ENCODE measurements at places on chromosomes 1 and 21.

DNA sequence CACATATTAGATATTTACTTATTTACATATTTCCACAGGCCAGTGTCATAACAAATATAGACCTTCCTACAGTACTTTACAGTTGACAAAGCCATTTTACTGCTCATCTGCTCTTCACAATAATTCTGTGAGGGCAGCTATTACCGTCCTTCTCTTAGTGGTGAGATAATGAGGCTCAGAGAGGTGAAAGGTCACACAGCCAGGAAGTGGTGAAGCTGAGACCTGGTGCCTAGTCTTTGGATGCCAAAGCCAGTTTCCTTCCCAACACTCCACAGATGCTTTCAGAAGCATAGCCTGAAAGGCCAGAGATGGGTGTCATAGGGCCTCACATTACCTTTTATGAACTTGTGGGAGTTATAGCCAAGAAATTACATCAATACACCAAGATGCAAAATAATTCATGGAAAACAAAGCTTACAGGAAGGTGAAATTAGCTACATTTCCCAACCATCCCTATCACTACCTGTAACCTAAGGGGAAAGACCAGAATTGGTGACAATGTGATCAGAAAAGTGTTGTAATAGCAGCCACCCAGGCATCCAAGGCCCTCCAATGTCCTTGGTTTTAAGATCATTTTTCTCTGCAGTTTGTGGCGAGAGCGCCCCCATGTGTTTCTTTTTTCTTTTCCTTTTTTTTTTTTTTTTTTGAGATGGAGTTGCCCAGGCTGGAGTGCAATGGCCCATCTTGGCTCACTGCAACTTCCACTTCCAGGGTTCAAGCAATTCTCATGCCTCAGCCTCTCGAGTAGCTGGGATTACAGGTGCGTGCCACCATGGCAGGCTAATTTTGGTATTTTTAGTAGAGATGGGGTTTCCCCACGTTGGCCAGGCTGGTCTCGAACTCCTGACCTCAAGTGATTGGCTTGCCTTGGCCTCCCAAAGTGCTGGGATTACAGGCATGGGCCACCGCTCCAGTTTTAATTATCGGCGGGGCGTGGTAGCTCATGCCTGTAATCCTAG lies 26.5 kb upstream of the RPL11 start:
- DNase-seq, result peak; percentile 81

DNA sequence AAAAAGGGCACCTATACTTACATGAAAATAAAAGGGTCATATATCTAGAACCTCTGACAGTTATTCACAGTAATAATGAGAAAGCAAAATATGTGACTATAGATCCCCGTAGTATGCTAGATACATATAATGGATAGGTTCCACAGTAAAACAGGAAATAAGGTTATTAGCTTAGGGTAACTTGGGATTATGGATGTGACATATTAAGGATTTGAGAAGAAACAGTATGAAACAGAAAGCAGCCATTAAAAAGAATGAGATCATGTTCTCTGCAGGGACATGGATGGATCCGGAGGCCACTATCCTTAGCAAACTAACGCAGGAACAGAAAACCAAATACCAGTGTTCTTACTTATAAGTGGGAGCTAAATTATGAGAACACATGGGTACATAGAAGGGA lies 1547.3 kb downstream of the BRINP3 start:
- DNase-seq, result no peak

- no peak for DNase-seq
These were observed 60.3 kb upstream of the LRRC8D start for GRCh38 chr1:89760496-89760895.

- DNase-seq, result no peak
These were observed 114.5 kb downstream of the KIAA0319L start for GRCh38 chr1:35442734-35443133.

DNA sequence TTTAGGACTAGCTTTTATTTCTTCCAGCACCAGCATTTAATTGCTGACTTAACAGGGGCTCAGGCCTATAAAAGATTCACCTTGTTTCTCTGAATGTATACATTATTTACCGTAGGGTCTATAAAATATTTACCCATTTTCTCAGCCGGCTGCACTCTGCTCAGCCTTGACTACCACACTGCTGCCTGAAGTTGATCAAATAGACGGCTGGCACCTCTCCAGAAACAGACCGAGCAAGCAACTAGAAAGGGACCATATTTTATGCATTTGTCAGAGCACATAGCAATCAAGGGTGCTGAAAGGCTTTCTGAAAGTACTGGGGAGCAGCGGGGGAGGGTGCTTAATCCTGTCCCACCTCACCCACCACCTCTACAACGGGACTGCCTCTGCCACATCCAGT lies 64.7 kb upstream of the FGGY start:
- DNase-seq, result no peak

DNA sequence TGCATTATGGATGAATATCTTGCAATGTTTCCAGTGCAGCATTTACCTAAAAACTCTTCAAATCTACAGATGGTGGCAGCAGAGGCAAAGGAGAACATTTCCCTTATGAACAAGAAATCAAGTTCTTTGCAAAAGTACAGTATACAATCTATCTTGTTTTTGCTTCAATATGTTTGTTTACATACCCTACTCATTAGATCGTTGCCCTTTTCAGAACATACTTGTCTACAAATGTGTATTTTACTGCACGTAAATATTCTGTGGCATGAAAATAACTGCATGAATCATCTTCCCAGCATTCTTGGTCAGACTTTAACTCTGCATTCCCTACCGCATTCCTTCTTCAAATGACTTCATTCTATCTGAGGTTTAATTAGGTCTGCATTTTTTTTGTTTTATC lies 212.7 kb downstream of the ZP4 start:
- no peak for DNase-seq

- DNase-seq, result no peak
These were observed 45.1 kb upstream of the EPS15 start for GRCh38 chr1:51564124-51564523.

DNA sequence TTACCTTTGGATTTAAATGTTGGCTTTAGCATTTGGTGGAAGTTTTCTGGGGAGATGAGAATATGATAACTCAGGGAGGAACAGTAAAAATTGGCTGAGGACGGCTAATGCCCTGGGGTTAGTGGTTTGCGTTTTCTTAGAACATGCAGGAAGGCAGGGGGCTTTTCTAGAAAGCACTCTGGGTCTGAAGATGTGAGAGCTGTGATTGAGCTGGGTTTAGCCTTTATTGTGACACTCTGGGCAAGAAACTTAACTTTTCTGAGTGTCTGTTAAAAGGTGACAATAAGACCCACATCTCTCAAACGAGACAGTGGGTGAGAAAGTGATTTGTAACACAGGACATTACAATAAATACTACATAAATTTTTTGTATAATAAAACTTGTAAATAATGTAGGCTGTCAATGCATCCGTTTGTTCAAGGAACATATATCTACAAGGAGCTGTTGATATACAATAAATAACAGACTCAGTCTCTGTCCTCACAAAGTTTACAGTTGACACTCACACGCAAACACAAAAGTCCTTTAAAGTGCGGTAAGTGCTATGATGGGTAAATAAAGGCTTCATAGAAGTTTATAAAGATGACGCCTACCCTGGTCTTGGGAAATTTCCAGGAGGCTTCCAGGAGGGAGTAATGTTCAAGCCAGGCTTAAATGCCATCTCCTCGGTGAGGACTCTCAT lies 49.5 kb upstream of the MRPS6 start:
- no peak for DNase-seq

DNA sequence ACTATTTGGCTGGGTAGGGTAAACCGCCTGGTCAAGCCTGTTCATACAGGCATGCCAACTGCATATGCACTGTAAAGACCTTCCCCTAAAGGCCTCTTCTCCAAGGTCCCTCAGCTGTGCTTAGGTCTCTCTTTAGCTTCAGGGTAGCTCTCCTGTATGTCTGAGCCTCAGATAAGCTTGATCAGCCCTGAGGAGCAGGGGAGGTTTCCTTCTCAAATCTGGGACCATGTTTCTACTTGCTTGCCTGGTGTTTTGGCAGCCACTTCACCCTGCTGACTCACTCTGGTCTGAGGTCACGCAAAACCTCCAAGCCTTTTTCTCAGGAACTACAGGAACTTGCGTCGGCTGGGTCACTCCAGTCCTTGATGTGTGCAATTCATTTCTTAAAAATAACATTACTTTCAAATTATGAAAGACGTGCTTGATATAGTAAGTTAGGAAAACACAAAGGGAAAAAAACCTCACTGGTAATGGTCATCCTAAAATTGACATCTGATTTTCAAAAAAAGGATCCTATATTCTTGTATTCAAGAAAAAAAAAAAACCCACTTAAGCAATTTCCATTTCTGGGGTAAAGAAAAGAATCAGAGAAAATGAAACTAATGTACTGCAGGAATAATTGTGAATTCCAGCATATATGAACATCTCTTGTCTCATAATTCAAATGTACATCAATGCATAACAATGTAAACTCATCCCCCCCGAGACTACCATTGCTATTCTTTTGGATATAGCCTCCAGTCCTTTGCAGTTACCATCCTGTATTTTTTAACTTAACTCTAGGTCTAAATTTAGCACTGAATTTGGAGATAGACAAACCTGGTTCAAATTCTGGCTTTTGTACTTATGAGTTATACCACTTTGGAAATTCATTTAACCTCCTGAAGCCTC lies 24.8 kb upstream of the RNF19B start:
- no peak for DNase-seq

- no peak for DNase-seq
These were observed 275.8 kb downstream of the VAV3 start for GRCh38 chr1:107689159-107689558.

- DNase-seq, result no peak
These were observed 1.5 kb downstream of the KIRREL1 start for GRCh38 chr1:157994704-157995582.

- no peak for DNase-seq
These were observed 82.0 kb downstream of the UBE4B start for GRCh38 chr1:10114746-10115145.

- no peak for DNase-seq
These were observed 463.4 kb downstream of the CAMTA1 start for GRCh38 chr1:7248549-7249199.

DNA sequence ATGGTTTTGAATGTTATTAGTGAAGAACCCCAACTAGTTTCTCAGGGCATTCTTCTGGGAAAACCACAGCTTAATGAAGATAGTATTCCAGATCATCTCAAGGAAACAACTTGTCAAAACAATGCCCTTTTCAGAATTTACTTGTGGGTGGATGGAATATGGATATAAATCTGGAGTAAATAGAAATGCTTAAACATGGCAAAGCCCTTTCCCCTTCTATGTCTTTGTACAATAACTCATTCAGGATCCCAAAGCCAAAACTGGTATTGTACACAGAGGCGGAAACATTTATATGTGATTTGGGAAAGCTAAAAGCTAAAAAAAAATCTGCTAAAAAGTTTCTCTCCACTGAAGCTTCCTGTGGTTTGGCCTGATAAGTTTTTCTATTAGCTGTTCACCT lies 55.5 kb upstream of the RGS5 start:
- DNase-seq, result no peak

DNA sequence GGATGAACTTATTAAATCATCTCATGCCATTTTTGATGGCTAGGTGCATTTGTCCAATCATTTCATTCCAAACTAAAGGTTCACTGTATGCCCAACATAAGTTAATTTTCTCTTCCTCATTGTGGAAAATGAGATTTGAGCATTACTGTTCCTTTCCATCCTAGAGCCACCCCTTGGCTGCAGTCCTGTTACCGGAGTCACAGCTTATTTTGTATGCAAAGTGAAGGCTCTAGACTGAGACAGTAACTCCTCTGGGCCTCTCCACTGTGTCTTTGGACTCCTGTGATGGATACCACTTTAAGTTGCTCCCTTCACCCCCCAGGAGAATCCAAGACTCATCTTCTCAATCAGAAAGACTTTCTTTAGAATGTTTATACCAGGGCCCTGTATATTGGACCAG lies 59.7 kb downstream of the FGGY start:
- DNase-seq, result no peak

DNA sequence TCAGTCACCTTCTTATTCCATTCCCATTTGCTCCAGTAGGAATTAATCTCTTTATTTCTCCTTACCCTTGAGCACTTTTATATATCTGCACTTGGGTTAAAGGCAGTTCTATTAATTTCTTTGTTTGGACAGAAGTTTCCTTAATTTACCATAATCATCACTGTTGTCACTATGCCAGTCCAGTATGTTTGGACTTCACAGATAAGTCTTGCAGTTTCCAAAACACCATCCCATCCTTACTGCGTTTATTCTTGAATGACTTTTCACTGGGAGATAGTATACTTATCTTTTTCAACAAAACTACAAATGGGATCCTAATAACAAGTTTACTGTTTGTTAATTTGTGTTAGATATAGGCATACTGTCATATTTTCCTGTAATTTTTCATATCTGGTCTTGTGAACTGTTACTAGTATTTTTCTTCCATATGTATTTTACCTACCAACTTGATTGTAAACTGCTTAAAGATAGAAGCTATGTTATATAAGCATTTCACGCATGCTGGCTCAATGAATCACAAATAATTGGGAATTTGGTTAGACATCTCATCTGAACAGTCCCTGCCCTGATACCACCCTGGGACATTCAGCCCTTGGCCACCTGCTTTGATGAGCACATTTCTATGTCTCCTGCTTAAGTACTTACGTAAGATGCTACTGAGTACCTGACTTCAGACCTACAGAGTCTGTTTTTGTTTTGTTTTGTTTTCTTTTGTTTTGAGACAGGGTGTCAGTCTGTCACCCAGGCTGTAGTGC lies 78.2 kb downstream of the OLFML2B start:
- no peak for DNase-seq

- DNase-seq, result no peak
These were observed 48.9 kb downstream of the SKI start for GRCh38 chr1:2276803-2277580.

DNA sequence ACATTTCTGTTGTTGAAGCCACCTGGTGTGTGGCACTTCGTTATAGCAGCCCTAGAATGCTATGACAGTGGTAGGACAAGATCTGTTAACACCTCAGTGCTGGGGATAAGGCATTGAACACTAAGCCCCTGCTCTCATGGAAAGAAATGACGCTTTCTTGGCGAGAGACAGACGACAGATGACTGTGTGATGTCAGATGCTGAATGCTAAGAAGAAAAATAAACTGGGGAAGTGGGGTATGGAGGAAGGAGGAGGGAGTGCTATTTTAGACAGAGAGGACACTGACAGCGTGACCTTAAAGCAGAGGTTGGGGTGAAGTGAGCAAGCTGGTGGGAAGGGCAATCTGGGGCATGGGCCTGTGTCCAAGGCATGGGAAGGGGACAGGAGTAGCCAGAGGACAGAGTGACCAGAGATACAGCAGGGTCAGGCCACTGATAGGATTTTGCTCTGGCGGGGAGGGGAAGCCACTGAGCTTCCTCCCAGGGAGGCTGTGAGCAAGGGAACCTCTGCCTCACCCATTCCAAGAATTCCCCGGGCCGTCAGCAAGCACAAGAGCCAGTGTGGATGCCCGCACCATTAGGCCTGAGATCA lies 15.2 kb downstream of the DOP1B start:
- DNase-seq, result no peak

- no peak for DNase-seq
These were observed 1.2 kb upstream of the XPR1 start for GRCh38 chr1:180630408-180631193.

DNA sequence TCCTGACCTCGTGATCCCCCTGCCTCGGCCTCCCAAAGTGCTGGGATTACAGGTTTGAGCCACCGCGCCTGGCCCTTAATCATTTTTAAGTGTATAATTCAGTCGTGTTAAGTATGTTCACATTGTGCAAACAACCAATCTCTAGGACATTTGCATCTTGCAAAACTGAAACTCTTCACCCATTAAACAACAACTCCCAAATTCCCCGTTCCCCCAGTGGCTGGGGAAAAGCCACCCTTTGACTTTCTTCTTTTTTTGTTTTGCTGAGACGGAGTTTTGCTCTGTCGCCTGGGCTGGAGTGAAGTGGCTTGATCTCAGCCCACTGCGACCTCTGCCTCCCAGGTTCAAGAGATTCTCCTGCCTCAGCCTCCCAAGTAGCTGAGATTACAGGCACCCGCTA lies 6.5 kb upstream of the THEMIS2 start:
- no peak for DNase-seq

GRCh38 chr1:96510911-96511310 lies 210.7 kb upstream of the PTBP2 start:
- no peak for DNase-seq
